ENCODE measurements at places on chromosomes 1 and 21.

GRCh38 chr1:77484926-77485325 lies 197.5 kb downstream of the ZZZ3 start:
- DNase-seq = no peak

- peak; percentile 49 for DNase-seq
Measured at GRCh38 chr1:54850069-54850730, 36.8 kb downstream of the DHCR24 start.

DNA sequence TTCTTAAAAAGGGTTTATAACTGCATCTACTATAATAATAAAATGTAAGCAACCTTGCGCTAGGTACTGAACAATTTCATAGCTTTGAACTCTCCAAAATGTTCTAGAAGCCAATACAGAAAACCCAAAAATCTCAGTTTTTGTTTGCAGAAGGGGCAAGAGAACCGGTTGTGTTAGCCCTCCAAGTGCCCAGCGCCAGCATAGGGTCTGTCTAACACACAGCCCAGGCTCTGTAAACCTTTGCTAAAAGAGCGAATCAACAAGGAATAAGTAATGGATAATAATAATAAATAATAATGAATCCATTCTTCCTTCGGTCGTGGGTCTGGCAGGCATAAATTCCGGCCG lies 333 bp upstream of the CHAF1B start:
- DNase-seq = no peak

- no peak for DNase-seq
Measured at GRCh38 chr1:4601941-4602340, 52.5 kb upstream of the AJAP1 start.

DNA sequence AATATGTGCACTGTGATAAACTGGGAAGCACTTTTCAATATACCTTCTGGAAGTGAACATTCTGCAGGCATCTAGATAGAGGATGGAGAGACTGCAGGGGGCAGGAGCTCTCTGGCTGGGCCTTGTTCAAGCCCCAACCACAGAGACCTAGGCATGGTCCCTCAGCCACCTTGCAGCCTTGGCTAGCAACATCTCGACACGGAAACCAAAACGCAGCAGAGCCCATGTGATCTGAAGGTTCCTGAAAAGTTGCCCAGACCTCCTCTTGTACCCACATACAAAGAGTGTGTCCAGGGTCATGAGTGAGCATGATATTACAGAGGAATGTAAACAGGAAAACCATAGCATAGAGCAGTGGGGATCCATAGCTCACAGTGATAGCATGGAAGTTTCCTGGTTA lies 33.1 kb upstream of the SAMD11 start:
- DNase-seq = no peak

DNA sequence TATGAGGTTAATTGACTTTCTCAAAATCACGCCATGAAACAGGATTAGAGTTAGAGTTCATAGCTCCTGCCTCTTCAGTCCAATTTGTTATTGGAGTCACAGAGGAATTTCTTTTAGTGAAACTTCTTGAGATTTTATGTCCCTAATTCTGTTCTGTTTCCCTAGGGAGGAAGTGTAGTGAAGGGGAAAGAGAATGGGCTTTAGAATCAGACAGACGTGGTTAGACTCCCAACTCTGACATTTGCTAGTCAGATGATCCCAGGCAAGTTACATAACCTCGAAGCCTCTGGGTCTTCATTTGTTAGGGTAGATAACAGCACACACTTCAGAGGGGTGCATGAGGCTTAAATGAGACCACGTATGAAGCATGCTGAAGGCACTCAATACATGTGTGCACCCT lies 83.9 kb downstream of the ASTN1 start:
- DNase-seq = no peak

GRCh38 chr1:68271596-68271995 lies 39.3 kb upstream of the WLS start:
- no peak for DNase-seq

DNA sequence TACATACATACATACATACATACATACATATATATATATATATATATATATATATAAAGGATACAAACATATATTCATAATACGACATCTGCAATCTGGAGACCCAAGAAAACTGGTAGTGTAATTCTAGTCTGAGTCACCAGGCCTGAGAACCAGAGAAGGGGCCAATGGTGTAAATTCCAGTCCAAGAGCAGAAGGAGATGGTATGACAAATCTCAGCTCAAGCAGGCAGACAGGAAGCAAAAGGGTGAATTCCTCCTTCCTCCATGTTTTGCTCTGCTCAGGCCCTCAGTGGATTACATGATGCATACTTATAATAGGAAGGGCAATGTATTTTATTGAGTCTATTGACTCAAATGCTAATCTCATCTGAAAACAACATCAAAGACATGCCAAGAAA lies 1060.4 kb upstream of the TMPRSS15 start:
- DNase-seq = no peak

DNA sequence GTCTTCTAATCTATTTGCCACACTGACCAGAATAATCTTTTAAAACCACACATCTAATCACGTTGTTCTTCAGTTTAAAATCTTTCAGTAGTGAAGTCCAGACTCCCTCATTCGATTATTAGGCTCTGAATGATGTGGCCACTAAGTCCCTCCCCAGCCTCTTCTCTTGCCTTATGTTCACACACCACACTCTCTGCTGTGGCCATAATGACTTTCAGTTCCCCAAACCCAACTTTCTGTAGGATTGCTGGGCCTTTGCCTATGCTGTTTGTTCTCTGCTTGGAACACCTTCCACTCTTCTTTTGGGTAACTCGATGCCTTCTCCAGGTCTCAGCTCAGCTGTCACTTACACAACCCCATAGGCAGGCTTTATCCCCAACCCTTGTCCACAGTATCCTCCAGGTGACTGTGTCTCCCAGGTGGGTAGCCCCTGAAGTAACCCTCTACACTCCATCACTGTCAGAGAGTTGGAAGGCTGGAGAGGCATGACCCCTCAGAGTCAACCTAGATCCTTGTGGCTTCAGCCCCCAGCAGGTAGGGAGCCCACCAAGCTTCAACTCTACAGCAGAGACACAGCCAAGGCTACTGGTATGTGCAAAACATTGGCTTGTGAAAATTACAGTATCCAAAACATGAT lies 8.4 kb upstream of the SLC37A1 start:
- DNase-seq = no peak

GRCh38 chr1:55286856-55287602 lies 71.9 kb upstream of the USP24 start:
- peak; percentile 3 for DNase-seq

- peak; percentile 95 for DNase-seq
Measured at GRCh38 chr1:17439250-17440073, at the start of gene RCC2. Gene RCC2, minus strand, starts transcription at chr1:17439677. Its CDS starts 1,163 bp downstream, at chr1:17438514.

- DNase-seq = no peak
Measured at GRCh38 chr1:187646536-187647107, 817.9 kb downstream of the PLA2G4A start.

DNA sequence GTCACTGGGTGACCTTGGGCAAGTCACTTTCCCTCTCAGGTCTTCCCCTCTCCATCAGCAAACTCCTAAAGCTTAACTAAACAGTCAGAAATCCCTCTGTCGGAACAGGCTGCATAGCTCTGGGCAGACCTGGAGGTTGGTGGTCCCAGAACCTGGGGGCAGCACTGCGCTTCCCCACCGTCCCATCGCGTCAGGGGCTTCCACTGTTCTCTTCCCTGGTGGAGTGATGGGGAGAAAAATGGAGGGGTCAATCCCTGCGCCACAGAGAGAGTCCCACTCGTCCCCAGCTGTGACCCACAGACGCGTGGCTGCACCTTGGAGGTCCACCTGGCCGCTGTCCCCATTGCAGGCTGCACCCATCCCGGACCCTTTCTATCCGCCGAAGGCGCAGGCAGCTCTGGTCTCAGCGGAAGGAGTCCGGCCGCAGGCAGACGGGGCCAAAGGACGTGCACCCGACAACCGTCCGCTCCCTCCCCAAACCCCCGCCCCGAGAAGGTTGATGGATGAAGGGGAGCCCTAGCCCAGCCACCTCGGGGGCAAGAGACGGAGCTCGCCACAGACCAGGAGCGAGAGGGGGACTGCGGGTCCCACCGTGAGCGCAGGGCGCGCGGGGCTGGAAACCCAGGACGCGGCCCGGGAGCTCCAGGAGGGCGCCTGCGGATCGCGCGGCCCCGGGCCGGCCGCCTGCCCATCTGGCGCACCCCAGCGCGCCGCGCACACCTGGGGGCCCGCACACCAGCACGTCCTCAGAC lies 588 bp upstream of the WNT3A start:
- DNase-seq = peak; percentile 19

DNA sequence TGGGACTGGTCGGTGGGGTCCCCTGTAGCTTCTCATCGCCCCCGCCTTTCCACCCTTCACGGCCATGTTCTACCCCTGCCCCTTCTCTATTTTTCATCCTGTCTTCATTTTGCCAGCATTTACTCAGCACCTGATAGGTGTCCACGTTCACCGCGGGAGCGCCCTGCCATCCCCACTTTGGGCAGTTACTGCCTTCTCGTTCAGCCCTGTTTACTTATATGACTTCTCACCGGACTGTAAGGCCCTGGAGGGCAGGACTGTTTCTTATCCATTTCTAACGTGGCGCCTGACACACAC lies 380 bp downstream of the MFN2 start:
- no peak for DNase-seq

DNA sequence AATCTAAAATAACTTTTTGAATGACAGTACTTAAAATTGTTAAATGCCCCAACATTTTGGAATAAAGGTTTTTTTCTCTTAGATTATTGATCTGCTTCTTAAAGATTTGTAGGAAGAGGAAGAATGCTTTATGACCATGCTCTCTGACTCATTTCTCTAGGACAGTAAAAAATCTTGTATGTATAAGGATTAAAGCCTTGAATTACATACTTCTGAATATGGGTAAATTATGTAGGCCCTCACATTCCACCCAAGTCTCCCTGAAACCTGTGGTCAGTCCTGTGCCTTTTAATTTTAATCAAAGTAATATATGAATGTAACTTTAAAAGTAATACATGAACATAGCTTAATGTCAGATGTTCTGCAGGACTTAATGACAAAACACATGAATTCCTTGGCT lies 50.5 kb downstream of the ABCD3 start:
- DNase-seq = no peak

DNA sequence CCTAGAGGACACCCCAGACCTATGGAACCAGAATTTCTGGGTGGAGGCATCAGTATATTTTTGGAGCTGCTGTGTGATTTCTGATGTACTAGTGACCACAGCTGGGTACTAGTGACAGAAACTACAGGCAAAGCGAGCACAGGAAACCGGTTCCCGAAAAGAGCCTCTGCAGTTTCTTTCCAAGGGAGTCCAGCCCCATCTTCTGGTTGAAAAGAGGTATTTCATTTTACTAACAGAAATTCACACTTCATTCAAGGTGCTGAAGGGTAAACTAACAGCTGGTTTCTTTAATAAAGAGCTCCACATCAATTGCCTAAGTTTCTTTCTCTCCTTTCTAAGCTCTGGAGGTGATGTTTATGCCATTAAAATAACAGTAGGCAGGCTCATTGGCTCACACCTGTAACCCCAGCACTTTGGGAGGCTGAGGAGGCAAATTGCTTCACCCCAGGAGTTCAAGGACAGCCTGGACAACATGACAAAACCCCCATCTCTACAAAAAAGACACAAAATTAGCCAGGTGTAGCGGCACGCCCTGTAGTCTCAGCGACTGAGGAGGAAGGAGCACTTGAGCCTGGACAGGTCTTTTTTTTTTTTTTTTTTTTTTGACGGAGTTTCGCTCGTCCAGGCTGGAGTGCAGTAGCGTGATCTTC lies 22.0 kb downstream of the THAP3 start:
- DNase-seq = peak; percentile 80

DNA sequence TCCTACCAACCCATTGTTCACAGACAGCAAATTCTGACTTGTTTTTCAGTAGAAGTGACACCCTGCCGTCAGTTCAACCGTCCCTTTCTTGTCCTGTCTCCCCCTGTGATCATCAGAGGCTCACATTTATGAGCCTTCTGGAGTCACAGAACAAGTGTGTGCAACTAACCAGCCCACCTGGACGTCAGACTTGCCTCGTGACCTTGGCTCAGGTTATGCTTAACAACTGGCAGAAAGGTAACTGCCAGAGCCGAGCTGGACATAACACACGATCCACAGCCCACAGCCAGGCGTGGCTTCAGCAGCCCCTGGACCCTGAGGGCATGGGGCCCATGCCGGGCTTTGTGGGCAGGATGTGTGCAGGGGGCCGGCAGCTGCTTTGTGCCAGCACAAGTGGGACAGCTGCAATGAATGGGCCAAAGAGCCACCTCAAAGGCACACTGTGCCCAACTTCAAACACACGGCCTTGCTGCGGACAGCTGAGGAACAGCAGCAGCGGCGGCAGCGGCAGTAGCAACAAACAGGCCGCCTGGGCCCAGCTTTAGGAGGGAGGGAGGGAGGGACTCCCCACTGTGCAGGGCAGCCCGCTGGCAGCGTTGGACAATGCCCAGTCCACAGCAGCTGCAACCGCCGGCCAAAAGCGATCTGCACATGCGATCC lies 103.9 kb downstream of the ZBTB18 start:
- no peak for DNase-seq

GRCh38 chr1:21913763-21914162 lies 23.3 kb downstream of the HSPG2 start:
- DNase-seq = no peak

GRCh38 chr1:154384650-154385489 lies 20.3 kb upstream of the IL6R start:
- DNase-seq = no peak

DNA sequence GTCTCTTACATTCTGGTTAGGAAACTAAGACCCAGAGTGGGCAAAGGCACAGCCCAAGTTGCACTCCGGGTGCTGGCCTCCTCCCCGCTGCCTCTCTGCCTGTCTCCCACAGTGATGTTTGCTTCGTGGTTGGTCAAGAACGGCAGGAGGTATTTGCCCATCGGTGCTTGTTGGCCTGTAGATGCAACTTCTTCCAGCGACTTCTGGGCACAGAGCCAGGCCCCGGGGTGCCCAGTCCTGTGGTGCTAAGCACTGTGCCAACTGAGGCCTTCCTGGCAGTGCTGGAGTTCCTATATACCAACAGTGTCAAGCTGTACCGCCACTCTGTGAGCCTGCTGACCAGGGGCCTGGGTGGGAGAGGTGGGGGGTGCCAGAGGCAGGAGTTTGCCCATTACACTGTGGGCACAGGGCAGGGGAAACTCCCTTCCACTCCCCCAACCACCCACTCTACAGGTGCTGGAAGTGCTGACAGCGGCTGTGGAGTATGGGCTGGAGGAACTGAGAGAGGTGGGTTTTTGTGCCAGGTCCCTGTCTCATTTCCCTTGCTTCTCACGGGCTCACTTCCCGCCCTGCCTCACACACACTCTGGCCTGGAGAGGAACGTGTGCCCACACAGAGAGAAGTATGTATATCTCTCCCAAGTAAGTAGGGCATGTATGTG lies 1.9 kb downstream of the BTBD19 start:
- DNase-seq = peak; percentile 11

- no peak for DNase-seq
Measured at GRCh38 chr21:46376231-46376628, 52.3 kb downstream of the PCNT start.
